ENCODE measurements at places on chromosomes 3 and 15.

GRCh38 chr3:116966649-116967048 lies 257.1 kb downstream of the TUSC7 start:
- DNase-seq, result no peak

DNA sequence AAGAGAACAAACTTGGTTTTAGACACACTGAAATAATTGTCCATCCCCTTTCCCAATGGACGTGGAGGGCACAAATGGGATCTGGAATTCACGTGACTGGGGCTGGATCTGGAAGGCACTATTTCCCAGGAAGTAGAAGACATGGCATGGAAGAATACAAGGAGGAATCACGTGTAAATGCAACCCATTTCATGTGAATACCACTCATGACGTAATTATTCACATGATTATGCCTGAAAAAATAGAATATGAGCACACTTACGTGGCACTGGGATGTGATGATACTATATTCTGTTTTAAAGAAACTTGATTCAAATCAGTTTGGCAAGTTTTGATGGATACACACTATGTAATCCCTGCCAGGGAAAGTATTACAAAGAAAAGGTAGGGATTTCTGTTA lies 477.3 kb downstream of the GABRG3 start:
- DNase-seq, result no peak

- no peak for DNase-seq
These were observed 2.7 kb upstream of the C2CD4A start for GRCh38 chr15:62063825-62064635.

DNA sequence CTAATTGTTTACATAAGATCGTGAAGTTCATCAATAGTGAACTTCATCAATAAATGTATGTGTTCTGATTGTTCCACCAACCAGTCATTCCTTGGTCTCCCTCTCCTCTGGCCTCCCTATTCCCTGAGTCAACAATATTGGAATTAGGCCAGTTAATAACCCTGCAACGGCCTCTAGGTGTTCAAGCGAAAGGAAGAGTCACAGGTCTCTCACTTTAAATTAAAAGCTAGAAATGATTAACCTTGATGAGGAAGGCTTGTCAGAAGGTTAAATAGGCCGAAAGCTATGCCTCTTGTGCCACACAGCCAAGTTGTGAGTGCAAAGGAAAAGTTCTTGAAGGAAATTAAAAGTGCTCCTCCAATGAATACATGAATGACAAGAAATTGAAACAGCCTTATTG lies 89.4 kb upstream of the ACKR4 start:
- DNase-seq, result no peak

- no peak for DNase-seq
These were observed 3.9 kb upstream of the RNU6-1 start for GRCh38 chr15:67843571-67844387.
